ENCODE measurements at places on chromosomes 12 and 14. TPM values are rescaled to one million over a fixed set of nuclear protein-coding genes. Genes with fewer than 3 reads are reported as not detected.

Gene BDKRB2
- 12.2 TPM for total RNA-seq

Gene LRTM2
- not detected for total RNA-seq

Gene RIN3
- 49.1 TPM for total RNA-seq

Gene GALNT16
- 16.1 TPM for total RNA-seq

Gene CNPY2
- total RNA-seq, result 72.2 TPM

Gene SMIM41
- total RNA-seq, result 0.84 TPM

Data from aorta (tissue), 5 donors.